ENCODE measurements at places on chromosomes 11 and 22. TPM values are rescaled to one million over a fixed set of nuclear protein-coding genes. Genes with fewer than 3 reads are reported as not detected.

- DNase-seq = no peak
- no peak overlapping the region for H3K4me3 ChIP-seq
- H3K36me3 ChIP-seq = peaks cover 5% of the 10 kb centered on the region
Measured at GRCh38 chr22:40890881-40891280, 29.0 kb upstream of the DNAJB7 start.

DNA sequence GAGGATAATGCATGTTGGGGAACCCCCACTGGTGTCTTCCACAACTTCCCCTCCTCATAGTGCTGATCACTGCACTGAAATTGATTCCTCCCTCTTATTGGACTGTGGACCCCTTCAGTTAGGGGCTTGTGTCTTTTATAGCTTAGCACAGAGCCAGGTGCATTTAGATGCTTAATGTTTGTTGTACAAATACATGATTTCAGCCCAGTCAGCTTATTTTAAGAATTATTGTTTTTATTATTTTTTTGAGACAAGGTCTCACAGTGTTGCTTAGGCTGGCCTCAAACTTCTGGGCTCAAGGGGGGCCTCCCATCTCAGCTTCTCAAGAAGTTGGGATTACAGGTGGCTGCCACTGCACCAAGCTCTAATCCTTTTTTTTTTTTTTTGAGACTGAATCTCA lies 8.2 kb downstream of the THY1 start:
- DNase-seq = no peak
- no peaks in the 10 kb centered on the region for H3K4me1 ChIP-seq
- H3K27me3 ChIP-seq = peaks cover 6% of the 10 kb centered on the region
- H3K27ac ChIP-seq = no peak overlapping the region
- H3K36me3 ChIP-seq = no peaks in the 10 kb centered on the region

GRCh38 chr11:75815345-75816168 lies 547 bp downstream of the UVRAG start:
- no peaks in the 10 kb centered on the region for H3K27me3 ChIP-seq
- DNase-seq = peak; percentile 71
- peak overlapping the region; percentile 91 for H3K27ac ChIP-seq
- H3K36me3 ChIP-seq = no peaks in the 10 kb centered on the region
- H3K4me3 ChIP-seq = no peak overlapping the region

- peaks cover 27% of the 10 kb centered on the region for H3K27me3 ChIP-seq
- no peaks in the 10 kb centered on the region for H3K4me1 ChIP-seq
- no peak for DNase-seq
- H3K36me3 ChIP-seq = no peaks in the 10 kb centered on the region
Measured at GRCh38 chr11:17734986-17735817, 621 bp downstream of the KCNC1 start.

GRCh38 chr22:40289991-40290459 lies 56.3 kb upstream of the ADSL start:
- peak overlapping the region; percentile 75 for H3K4me3 ChIP-seq
- H3K27me3 ChIP-seq = no peaks in the 10 kb centered on the region
- H3K27ac ChIP-seq = peak overlapping the region; percentile 93
- peak; percentile 74 for DNase-seq
- H3K36me3 ChIP-seq = peaks cover 23% of the 10 kb centered on the region

DNA sequence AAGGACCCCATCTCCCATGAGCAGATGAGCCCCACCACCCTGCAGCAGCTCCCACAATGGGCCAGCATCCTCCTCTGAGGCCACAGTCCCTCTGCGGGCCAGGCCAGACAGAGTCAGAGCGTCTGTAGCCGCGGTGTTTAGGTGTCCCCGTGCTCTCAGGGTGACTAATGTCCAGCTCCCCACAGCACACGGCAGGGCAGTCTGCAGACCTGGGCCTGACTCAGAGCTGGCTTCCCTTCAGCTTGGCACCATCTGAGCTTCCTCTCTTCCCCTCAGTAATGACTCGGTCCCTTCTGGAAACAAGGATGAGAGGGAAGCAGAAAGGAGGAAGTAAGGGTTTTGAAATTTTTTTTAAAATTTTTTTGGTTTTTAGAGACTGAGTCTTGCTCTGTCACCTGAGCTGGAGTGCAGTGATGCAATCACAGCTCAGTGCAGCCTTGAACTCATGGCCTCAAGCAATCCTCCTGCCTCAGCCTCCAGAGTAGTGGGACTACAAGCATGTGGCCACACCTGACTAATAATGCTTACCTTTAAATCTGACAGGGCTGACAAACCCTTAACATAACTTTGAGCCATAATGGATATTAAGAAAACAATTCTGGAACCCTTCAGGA lies 28.5 kb downstream of the LRRC74B start:
- H3K27ac ChIP-seq = no peak overlapping the region
- H3K4me1 ChIP-seq = no peaks in the 10 kb centered on the region
- H3K4me3 ChIP-seq = no peak overlapping the region
- H3K36me3 ChIP-seq = no peaks in the 10 kb centered on the region
- no peak for DNase-seq
- no peaks in the 10 kb centered on the region for H3K27me3 ChIP-seq

- no peaks in the 10 kb centered on the region for H3K36me3 ChIP-seq
- DNase-seq = no peak
- no peak overlapping the region for H3K4me3 ChIP-seq
- peaks cover 21% of the 10 kb centered on the region for H3K27me3 ChIP-seq
Measured at GRCh38 chr11:93604008-93604660, 57.3 kb upstream of the CEP295 start.

DNA sequence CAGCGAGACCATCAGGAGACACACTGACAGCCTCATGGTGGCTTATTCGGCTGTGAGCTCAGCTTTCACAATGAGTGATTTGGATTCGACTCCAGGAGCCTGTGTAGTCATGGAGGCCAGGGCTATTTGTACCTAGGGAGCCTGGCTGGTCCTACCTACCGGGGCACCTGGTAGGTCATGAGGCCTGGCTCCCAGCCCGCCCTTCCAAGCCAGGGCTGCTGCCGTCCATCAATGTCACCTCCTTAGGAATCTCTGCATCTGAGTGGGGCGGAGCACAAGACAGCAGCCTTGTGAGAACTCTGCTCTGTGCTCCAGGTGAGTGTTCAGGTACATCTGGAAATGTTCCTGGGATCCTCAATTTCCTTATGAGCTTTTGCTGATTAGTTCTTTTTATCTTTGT lies at the start of gene SCGB1D4:
Gene SCGB1D4, minus strand, starts transcription at position 101 of the 400 bp plus-strand sequence. Its CDS starts 65 bp downstream, at position 36.
- no peaks in the 10 kb centered on the region for H3K4me1 ChIP-seq
- no peak within 1 kb of the TSS for H3K27ac ChIP-seq
- no peak within 1 kb of the TSS for H3K4me3 ChIP-seq
- H3K36me3 ChIP-seq = no peaks in the 10 kb centered on the region
- DNase-seq = no peak

The SCARF2 gene
- not detected for total RNA-seq

The IGSF22 gene
- total RNA-seq = not detected

The HTR3A gene
- not detected for total RNA-seq

DNA sequence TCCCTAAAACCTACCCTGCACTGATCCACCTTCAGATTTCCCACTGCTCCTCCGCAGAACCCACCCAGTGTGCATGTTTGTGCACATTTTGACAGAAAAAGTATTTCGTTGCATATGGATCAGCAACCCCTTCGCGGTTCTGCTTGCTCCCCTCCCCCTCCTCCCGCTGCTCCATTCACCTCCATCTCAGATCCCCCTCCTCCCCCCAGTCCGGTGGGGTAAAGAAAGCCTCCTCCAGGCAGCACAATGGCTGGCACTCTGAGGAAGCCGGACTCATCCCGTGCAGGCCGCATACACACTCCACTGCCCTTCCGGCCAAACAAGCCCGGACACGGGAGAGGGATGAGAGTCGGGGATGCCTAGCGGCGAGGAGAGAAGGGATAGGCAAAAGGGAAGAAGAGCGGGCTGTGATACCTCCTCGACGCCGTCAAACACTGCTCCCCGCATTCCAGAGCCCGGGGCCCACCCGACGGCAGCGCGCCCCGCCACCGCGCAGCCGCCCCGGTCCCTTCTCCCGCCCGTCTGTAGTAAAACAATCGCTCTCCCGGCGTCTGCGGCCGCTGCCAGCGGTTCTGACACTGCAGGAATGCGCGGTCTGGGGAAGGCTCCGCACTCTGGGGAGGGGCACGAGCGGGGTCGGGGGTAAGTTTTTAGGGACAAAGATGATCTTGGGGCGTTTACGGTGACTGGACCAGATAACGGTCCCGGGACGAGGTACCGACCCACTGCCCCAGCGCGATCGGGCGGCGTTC lies 915 bp downstream of the FEZ1 start:
- peak overlapping the region; percentile 94 for H3K4me3 ChIP-seq
- peak; percentile 62 for DNase-seq
- H3K4me1 ChIP-seq = peaks cover 42% of the 10 kb centered on the region
- no peaks in the 10 kb centered on the region for H3K27me3 ChIP-seq
- no peaks in the 10 kb centered on the region for H3K36me3 ChIP-seq
- H3K27ac ChIP-seq = peak overlapping the region; percentile 63

The ADAMTS15 gene
- total RNA-seq = not detected

Measured in natural killer cell treated with Interleukin-12 subunit alpha and Interleukin-12 subunit beta and Interleukin-15 and Interleukin-18, amount 100 ng/mL, for 72 hours (primary cell).